ENCODE measurements at places on chromosomes 6 and 20. TPM values are rescaled to one million over a fixed set of nuclear protein-coding genes. Genes with fewer than 3 reads are reported as not detected.

The TFEB gene
- polyA plus RNA-seq: 8.4 TPM

The SLC4A11 gene
- polyA plus RNA-seq: 5.7 TPM

The SNAP91 gene
- 1.4 TPM for polyA plus RNA-seq

The TCP11 gene
- 0.18 TPM for polyA plus RNA-seq

The ELOVL4 gene
- 0.57 TPM for polyA plus RNA-seq

The PIGT gene
- 143 TPM for polyA plus RNA-seq

The ISM1 gene
- not detected for polyA plus RNA-seq

The CLVS2 gene
- polyA plus RNA-seq: not detected

The HLA-DQB1 gene
- not detected for polyA plus RNA-seq

The TJAP1 gene
- 29.9 TPM for polyA plus RNA-seq
